ENCODE measurements at places on chromosomes 13 and 19.

GRCh38 chr13:33800646-33801186, 17.2 kb upstream of the RFC3 start:
- no peak for DNase-seq

GRCh38 chr13:27273658-27274425, 3.2 kb downstream of the RASL11A start:
- DNase-seq, result no peak

- no peak for DNase-seq
Observed at GRCh38 chr13:112161521-112162301, 94.8 kb downstream of the SOX1 start.

- DNase-seq, result no peak
Observed at GRCh38 chr13:52983836-52984235, 44.8 kb upstream of the OLFM4 start.

GRCh38 chr19:4049432-4049831, 17.3 kb downstream of the ZBTB7A start:
- DNase-seq, result no peak

DNA sequence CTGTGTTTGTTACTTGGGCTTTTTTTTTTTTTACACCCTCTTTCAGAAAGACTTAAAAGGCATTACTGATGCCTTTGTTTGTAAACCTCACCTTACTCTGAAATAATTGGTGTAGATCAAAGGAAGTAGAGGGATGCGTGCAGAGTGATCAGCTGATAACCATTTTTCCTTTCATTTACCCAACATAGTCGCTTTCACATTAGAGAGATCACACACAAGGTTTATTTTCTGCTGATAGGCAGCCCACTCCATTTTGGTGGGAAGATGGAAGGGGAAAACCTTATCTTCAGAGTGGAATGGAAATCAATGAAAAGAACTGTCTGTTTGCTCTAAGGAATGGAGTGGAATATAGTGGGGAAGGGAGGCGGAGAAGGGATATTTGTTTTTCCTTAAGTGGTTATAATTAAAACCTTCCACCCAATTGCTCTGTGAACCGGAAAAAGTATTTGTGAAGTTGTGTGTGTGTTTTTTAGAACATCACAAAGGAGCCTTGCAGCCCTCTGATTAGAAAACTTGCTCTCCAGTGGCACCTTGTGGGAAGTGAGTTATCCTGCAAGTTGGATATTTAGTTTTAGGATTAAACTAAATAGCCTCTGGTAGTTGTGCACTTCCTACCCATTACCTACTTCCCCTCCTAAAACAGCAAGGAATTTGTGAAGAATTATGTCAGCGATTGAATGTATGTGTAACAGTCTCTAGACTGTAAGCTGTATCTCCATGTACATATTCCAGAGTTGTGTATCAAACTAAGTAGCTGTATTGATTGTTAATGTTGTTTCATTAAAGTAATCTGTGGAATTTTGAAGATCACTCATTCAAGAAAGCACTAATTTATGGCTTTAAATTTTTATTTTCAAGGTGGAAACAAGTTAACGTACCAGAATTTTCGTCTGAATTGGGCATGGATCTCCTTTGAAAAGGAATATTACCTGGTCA, 76.8 kb downstream of the FREM2 start:
- DNase-seq, result no peak

- no peak for DNase-seq
Observed at GRCh38 chr13:44048326-44048725, 168.6 kb downstream of the LACC1 start.

- no peak for DNase-seq
Observed at GRCh38 chr13:30805603-30806011, 70.3 kb downstream of the ALOX5AP start.

DNA sequence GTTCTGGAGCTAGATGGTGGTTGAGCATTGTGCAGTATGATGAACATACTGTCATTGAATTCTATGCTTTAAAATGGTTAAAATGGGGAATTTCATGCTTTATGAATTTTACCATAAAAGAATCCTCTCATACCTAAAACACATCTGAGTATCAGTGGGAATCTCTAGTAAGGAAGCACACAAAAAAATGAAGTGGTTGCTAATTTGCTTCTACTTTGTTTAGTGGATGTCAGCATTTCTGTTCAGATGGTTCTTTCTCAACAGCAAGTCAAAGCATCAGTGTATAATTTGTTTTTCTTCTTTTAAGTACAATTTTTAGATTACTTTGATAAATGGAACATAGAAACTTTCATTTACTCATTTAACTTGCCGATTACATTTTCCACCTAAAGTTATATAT, 52.1 kb upstream of the AKAP11 start:
- DNase-seq, result no peak

DNA sequence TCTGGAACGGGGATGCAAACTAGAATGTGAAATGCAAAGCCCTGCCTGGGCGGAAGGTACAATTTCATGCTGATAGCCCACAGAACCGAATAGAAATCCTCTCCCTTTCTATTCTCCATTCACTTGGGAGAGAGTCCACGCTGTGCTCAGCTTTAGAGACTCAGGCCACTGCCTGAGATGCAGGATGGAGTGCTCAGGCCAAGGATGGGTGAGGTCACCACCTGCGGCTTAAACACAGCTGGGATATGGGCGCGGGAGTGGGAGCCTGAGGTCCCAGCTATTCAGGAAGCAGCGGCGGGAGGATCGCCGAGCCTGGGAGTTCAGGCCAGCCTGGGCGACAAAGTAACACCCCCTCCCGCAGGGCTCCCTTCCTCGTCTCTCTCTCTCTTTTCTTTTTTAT, 446 bp upstream of the ZNF83 start:
- DNase-seq, result no peak

- DNase-seq, result no peak
Observed at GRCh38 chr19:6092329-6093286, 17.7 kb downstream of the RFX2 start.

GRCh38 chr13:98890186-98890585, 87.7 kb downstream of the DOCK9 start:
- no peak for DNase-seq

GRCh38 chr13:98595134-98595533, 18.2 kb upstream of the STK24 start:
- DNase-seq, result no peak

DNA sequence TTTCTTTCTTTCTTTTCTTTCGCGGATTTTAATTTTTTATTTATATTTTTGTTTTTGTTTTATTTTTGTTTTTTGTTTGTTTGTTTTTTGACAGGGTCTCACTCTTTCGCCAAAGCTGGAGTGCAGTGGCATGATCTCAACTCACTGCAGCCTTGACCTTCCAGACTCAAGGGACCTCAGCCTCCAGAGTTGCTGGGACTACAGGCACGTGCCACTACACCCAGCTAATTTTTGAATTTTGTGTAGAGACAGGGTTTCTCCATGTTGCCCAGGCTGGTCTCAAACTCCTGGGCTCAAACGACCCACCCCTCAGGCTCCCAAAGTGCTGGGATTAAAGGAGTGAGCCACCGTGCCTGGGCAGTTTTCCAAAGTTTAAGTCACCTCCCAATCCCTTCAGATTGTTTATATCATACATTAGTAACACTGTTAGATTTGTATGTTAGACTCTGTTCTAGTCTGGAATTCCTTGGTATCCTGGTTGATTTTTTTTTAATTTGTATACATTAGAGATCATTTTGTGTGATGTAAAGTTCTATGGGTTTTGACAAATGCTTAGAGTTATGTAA, 597.3 kb downstream of the DCT start:
- no peak for DNase-seq

DNA sequence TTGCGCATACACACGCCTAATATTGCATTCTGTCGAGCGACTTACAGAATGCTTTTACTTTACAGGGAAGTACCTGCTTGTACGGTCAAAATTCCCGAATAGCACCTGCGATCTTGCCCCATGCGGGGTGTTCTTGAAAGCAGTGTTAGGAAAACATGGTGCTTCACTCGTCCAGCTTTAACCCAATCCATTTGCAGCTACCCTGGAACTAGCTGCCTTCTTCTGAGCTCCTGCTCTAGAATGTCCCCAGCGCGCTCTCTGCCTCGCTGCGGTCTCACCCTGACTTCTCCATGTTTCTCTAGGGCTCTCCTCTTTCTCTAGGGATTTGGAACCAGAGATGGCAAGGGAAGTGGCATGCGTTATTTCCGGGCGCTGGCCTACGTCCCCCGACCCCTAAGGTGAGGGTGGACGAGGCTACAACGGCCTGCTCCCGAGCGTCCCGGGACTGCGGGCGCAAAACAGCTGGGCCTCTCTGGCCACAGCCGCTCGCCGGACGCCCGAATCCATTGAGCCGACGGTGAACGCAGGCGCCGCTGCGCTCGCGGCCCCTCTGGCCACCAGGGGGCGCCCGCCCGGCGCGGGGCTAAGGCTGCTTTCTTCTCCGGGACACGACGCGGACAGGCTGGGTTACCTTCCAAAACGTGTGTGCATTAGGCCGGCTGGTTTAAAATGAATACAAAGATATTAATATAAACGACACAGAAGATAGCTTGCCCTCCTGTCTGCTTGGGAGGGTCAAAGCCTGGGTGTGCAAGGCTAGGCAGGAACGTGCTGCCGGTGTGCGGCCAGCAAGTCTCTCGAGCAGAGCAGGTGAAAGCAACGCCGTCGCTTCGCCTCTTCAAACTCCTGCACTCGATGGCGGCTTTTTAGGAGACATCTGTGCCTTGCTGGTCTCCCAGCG, 1.8 kb upstream of the SPRY2 start:
- no peak for DNase-seq

- DNase-seq, result no peak
Observed at GRCh38 chr19:42683917-42684513, 56.3 kb downstream of the PSG3 start.

- no peak for DNase-seq
Observed at GRCh38 chr13:49234741-49235140, 13.0 kb upstream of the CDADC1 start.

DNA sequence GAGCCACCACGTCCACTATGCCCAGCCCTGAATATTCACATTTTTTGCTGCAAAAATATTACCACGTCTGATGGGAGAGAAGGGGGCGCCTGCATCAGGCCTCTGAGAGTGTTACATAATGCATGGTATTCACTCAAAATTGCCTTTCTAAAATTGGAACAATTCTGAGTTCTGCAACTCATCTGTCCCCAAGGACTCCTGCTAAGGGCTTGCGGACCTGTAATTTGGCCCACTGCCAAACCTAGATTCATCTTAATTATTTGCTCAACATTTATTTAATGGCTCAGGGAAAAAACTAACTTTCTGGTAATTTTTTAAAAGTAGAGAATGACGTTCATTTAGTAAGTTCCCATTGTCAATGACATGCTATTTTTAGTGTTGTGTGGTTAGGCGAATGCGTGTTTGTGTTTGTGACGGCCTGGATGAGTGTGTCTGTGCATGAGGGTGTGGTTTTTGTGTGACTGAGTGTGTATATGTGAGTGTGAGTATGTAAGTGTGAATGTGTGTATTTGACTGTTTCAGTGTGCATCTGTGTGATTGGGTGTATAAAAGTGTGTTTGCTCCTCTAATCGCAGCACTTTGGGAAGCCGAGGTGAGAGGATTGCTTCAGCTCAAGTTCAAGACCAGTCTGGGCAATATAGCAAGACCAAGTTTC, 8.8 kb downstream of the INAFM1 start:
- no peak for DNase-seq

DNA sequence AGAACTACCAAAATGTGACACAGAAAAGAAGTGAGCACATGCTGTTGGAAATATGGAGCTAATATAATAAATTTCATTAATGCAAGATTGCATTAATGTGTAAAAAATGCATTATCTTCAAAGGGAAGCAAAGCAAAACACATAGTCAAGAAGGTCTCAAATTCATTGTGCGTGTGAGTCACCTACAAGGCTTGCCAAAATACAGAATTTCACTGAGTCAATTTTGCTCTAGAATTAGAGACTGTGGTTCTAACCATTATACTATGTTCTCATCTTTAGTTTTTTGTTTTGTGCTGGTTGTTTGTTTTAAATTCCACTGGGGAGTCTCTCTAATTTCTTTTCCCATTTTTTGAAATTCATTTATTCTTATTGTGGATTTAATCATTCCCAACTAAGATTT, 149.8 kb upstream of the SLITRK1 start:
- no peak for DNase-seq

DNA sequence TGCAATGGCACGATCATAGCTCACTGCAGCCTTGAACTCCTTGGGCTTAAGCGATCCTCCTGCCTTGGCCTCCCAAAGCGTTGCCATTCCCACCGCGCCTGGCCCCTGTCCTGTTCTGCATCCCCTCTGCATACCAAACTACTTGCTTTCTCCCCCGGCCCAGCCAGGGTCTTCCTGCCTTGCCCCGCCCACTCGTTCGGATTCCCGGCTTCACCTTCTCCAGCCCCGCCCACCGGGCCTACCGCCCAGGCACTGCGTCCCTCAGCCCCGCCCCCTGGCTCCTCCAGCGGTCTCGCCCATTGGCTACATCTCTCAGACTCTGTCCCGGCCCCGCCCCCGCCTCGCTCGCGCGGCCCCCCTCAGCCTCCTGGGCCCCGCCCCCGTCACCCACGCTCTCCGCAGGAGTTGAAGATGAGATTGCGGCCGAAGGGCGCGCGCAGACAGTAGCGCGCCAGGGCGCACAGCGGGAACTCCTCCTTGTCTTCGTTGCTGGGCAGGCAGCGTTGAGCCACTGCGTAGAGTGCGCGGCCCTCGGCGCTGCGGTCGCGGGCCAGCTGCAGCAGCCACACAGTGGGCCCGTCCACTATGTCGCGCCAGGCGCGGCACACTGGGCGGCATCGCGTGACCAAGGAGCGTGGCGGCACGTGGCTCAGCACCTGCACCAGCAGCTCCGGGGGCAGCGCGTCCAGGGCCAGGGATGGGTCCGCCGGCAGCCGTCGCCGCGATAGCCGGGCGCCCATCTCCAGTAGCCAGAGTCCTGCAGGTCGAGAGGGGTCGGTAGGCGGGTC, 19.0 kb downstream of the MRPS12 start:
- DNase-seq, result no peak

- no peak for DNase-seq
Observed at GRCh38 chr13:46644816-46645215, 91.8 kb downstream of the LRCH1 start.

- DNase-seq, result no peak
Observed at GRCh38 chr19:16721051-16721450, 1.4 kb downstream of the NWD1 start.

- DNase-seq, result no peak
Observed at GRCh38 chr19:33734913-33735312, 61.8 kb upstream of the KCTD15 start.

DNA sequence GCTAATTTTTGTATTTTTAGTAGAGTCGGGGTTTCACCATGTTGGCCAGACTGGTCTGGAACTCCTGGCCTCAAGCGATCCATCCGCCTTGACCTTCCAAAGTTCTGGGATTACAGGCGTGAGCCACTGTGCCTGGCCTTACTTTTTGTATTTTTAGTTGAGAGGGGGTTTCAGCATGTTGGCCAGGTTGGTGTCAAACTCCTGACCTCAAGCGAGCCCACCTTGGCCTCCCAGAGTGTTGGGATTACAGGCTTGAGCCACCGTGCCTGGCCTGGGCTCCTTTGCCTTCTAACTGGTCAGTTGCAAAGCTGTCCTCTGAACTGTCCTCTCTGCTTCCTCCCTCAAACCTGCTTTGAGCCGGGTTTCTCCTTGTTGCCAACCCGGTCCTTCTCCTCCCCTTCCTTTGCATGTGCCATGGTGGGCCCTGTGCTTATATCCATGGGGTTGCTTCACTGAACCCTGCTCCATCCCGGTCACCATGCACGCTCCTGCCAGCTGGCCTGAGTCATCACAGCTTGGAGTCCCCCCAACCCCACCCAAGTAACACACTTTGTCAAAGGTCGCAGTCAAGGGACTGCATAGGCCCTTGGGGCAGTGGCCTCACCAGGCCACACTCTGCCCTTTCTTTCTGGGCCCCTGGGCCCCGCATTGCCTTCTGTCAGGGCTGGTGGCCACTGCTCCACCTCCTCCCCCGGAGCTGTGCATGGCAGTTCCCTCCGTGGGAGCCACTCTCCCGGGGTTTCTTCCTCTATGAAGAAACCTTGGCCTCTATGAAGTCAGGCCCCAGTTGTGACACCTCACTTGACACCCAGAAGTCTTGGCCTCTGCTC, 21.2 kb downstream of the WTIP start:
- no peak for DNase-seq
